ENCODE measurements at places on chromosomes 11 and 22.

DNA sequence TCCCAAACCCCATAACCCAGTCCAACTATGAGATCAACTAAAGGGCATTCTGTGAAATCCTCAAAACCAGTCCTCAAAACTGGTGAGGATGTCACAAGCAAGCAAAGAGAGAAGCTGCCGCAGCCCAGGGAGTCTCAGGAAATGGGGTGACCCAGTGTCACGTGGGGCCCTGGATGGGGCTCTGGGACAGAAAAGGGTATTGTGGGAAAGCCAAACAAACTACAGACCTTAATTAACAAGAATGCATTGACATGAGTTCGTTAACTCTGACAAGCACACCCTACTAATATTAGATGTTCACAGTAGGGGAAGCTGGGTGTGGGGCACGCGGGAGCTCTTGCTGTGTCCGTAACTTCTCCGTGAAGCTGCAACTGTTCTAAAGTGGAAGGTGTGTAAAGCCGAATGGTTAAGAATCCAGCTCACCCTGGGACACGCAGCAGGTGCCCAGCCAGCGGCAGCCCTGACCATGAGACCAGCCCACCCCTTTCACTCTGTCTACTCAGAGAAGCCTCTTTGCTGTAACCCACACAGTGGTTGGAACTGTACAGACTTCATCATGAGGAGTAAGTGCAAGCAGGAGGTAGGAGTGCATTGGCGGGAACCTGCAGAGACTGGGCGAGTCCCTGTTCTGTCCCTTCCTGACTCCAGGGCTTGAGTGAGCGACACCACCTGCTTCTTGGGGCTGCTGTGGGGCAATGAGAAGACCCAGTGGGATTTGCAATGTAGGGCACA is 17.9 kb downstream of the LINC01488 start:
- no peak for DNase-seq

GRCh38 chr22:45537734-45538181 is 35.1 kb downstream of the FBLN1 start:
- DNase-seq = no peak

- DNase-seq = no peak
Observed at GRCh38 chr22:44273175-44273574, 39.6 kb downstream of the SHISAL1 start.

GRCh38 chr11:118274186-118274585 is 10.1 kb upstream of the MPZL2 start:
- no peak for DNase-seq

DNA sequence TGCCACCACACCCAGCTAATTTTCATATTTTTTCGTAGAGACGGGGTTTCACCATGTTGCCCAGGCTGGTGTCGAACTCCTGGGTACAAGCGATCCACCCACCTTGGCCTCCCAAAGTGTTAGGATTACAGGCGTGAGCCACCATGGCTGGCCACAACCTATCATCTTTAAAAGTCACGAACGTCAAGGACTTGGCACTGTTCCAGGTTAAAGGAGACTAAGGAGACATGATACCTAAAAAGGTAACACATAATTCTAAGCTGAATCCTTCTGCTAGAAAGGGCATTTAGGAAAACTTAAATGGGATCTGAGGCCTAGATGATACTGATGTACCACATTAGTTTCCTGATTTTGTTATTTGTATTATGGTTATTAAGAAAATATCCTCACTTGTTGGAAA is 43.3 kb upstream of the SYT9 start:
- no peak for DNase-seq

GRCh38 chr11:57885298-57886050 is 123.9 kb downstream of the CTNND1 start:
- no peak for DNase-seq

DNA sequence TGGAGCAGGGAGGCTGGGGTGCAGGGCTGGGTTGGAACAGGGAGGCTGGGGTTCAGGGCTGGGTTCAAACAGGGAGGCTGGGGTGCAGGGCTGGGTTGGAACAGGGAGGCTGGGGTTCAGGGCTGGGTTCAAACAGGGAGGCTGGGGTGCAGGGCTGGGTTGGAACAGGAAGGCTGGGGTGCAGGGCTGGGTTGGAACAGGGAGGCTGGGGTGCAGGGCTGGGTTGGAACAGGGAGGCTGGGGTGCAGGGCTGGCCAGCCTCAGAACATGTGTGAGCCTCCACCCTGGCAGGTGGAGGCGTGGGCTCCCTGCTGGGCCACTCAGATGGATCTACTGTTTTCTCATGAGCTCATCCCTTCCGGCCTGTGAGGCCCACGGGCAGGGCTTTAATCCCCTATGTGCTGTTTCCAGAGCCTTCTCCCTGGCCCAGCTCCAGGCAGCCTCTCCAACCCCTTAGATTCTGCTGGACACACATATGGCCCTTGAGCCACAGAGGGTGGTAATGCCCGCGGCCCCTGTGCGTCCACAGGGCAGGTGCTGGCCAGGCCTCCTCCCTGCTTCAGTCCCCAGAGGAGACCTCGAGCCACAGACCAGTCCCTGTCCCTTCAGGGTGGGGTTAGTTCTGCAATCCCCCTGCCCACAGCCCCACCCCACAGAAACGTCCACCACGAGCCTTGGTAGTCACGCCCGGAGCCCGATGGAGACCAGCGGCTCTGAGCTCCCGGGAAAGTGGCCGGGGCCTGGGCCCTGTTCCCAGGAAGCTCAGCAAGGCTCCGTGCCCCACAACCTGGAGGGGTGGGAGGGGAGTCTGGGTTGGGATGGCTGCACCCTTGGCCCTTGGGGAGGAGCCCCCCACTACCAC is 197.9 kb downstream of the BRD1 start:
- DNase-seq = no peak

DNA sequence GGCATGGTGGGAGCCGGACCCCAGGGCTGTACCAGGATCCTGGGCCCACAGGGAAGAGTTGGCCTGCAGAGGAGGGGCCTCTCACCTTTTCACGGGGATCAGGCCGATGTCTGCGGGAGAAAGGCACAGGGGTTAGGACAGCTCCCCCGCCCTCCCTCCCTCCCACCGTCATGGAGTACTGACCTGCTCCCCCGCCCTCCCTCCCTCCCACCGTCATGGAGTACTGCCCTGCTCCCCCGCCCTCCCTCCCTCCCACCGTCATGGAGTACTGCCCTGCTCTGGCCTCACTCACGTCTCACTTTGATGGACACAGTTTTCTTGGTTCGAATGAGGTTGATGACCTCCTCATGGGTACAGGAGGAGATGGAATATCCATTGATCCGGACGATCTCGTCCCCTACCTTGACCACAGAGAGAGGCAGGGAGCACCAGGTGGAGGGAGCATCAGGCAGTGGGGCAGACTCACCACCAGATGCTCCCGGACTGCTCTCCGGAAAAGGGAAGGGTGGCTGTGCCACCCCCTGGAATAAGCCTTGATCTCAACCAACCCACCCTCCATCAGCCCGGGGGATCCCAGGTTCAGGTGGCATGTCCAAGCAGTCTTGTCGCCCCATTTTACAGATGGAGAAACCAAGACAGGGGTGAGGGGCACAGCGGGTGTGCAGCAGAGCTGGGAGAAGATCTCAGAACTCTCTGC is 17.1 kb downstream of the USH1C start:
- DNase-seq = no peak

- DNase-seq = no peak
Observed at GRCh38 chr11:59938132-59938531, at the start of gene OOSP1. Gene OOSP1, plus strand, starts transcription at chr11:59938432. Its CDS starts 23 bp downstream, at chr11:59938455.

- no peak for DNase-seq
Observed at GRCh38 chr11:10731064-10731680, 19.9 kb upstream of the CTR9 start.

- DNase-seq = no peak
Observed at GRCh38 chr11:119416606-119417580, 6.1 kb downstream of the THY1 start.

DNA sequence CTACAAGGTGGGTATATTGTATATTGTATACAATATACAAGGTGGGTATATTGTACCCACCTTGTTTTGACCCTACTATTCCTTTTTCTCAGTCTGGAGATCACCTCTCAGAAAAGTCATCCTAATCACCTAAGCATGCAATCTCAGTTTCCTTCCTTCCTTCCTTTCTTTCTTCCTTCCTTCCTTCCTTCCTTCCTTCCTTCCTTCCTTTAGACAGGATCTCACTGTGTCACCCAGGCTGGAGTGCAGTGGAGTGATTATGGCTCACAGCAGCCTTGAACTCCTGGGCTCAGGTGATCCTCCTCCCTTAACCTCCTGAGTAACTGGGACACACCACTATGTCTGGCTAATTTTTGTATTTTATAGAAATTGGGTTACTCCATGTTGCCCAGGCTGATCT is 1.2 kb upstream of the KCNE3 start:
- DNase-seq = no peak

- no peak for DNase-seq
Observed at GRCh38 chr22:37245740-37246139, 1.7 kb upstream of the RAC2 start.

- no peak for DNase-seq
Observed at GRCh38 chr11:94884376-94884775, 89.0 kb downstream of the CWC15 start.

GRCh38 chr11:102719620-102720277 is 5.0 kb downstream of the MMP8 start:
- DNase-seq = no peak

DNA sequence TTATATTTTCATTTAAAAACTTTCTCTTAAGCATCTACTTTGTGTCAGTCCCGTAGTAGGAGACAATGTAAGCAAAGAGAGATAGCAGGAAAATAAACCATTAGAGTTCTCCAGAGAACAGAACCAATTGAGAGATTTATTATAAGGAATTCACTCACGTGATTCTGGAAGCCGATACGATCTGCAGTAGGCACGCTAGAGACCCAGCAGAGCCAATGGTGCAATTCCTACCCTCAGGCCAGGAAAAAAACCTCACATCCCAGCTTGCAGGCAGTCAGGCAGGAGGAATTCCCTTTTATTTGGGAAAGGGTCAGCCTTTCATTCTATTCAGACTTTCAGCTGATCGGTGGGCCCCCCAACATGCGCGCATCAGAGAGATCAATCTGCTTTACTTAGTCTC is 7.3 kb upstream of the PLEKHA7 start:
- no peak for DNase-seq

- DNase-seq = no peak
Observed at GRCh38 chr22:40666151-40666848, 13.0 kb upstream of the MCHR1 start.

DNA sequence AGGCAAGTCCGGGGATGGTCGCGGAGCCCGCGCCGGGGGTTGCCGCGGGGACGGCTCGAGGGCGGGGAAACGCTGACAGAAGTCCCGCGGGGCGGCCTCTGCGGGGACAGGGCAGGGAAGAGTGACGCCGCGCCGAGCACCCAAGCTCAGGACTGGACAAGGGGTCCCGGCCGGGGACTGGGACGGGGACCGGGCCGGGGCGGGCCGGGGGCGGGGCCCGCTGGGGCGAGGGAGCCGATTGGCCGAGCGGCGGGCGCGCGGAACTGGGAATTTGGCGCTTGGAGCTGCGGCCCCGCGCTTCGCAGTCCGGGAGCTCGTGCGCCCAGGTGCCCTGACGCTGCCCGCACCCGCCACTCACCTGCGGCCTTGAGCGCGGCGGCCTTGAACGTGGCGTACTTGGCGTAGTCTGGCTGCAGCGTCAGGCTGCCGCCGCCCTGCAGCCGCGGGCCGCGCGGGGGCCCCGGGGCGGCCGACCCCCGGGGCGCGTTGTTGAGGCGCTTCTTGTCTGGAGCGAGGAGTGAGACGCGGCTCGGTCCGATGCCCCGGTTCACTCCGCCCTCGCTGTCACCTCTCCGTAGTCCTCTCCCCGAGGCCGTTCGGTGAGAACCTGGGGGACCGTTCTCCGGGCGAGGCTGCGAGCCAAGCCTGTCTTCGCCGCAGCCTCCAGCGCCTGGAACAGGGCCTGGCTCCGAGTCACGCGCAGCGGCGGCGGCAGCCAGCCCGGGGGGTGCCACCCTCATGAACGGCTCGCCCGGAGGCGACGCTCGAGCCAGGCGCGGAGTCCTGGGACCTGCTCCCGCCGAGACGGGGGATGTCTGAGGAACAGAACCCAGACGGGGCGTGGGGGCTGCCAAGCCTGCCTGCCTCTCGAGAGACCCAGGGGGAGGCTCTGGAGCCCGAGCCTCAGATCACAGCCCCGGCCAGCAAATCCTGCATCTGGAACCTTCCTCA is 4.5 kb downstream of the SHISA8 start:
- peak; percentile 27 for DNase-seq

DNA sequence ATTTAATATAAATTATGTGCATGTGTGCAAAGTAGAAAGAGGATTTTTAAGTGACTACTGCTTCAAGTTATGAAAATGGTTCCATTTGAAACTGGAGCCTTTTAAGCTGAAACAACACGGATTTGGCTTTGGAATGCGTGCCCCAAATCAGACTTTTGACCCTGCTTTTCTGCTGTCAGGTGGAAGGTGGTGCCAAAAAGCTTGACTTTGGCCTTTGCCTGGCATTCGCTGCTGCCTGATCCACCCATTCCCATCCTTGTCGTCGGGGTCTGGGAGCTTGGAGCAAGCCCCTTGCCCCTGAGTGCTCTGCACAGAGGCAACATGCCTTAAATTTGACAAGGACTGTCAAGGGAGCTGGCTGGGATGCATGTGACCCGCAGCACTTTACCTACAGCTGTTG is 335.3 kb upstream of the SYN3 start:
- DNase-seq = no peak

DNA sequence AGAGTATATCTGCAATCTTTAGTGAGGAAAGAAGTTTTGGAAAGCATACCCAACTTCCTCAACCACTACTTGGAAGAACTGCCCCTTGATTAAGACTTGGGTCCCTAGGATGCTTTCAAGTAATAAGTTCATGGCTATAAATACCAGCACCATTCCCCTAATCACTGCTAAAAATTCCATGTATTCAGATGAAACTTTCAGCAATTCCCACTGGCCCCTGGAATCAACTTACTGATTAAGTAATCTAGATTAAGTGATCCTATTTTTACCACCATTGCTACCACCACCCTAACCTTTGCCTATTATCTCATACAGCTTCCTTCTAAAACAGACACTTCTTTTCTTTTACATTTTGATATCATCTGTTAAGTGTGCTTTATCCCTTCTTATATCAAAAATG is 10.5 kb downstream of the PICALM start:
- no peak for DNase-seq

DNA sequence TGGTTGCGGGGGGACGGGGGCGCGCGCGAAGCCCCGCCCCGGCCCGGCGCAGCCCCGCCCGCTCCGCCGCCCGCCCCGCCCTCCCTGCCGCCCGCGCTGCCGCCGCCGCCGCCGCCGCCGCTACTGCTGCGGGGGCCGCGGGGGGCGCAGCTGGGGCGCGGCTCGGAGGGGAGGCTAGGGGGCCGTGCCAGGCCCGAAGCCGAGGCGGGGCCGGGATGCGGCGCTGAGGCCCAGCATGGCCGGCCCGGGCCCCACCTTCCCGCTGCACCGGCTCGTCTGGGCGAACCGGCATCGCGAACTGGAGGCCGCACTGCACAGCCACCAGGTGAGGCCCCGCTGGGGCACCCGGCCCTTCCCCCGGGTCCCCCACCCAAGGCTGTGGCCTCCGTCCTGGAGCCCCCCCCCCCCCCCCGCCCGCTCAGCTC is at the start of gene ANKRD13D:
TSS of gene ANKRD13D (plus strand) at position 78 of the 425 bp plus-strand sequence. CDS start at position 236, 158 bp downstream.
- no peak for DNase-seq

DNA sequence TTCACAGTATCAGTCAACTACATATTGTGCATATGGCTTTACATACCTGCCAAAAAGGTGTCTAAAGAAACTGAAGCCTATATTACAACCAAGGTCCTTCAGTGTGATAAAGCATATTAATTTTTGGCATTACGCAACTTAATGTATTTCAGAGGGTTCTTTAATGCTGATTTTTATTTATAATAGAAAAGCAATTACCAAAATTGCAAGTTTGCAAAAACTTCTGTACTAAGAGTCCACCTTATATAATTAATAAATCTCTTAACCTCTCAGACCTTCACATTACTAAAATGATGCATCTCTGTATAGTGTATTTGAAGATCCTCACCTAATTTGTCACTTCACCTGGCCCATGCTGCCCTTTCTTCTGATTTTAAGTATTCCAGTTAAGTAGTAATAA is 128.6 kb downstream of the GUCY1A2 start:
- DNase-seq = no peak
